ENCODE measurements at places on chromosomes 11 and 22.

GRCh38 chr11:47408598-47409439, 429 bp downstream of the SLC39A13 start:
- DNase-seq, result no peak

- no peak for DNase-seq
These were observed 69.0 kb downstream of the LARGE1 start for GRCh38 chr22:33851240-33851639.

GRCh38 chr11:130145311-130145812, 14.2 kb upstream of the ST14 start:
- no peak for DNase-seq

GRCh38 chr11:124646148-124646547, 23.5 kb downstream of the TBRG1 start:
- no peak for DNase-seq

GRCh38 chr11:20671856-20672546, 2.6 kb downstream of the NELL1 start:
- no peak for DNase-seq

DNA sequence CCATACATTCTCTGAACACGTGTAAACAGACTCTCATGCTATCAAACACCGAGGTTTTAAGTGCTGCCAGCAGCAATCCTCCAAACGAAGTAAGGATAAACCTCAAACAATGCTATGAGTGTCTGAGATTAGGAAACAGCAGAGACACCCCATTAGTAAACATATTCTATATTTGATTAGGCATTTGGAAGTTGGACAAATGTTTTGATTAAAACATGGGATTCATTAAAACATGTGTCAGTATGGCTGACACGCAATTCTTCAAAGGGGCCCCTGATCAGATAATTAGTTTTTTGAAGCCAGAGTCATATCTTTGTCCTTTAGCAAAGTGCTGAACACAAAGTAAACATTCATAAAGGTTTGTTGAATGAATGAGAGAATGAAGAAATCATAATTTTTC, 33.2 kb upstream of the BLID start:
- DNase-seq, result no peak

DNA sequence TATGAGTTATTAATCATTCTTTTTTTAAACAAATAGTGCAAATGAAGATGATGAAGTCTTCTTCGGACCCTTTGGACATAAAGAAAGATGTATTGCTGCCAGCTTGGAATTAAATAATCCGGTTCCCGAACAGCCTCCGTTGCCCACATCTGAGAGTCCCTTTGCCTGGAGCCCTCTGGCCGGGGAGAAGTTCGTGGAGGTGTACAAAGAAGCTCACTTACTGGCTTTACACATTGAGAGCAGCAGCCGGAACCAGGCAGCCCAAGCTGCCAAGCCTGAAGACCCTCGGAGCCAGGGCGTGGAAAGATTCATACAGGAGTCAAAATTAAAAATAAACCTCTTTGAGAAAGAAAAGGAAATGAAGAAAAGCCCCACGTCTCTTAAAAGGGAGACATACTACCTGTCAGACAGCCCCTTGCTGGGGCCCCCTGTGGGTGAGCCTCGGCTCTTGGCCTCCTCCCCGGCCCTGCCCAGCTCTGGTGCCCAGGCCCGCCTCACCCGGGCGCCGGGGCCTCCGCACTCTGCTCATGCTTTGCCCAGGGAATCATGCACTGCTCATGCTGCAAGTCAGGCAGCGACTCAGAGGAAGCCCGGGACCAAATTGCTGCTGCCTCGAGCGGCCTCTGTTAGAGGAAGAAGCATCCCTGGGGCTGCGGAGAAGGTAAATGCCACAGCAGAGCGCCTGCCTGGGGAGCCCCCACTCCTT, 11.8 kb downstream of the GTSE1 start:
- no peak for DNase-seq

DNA sequence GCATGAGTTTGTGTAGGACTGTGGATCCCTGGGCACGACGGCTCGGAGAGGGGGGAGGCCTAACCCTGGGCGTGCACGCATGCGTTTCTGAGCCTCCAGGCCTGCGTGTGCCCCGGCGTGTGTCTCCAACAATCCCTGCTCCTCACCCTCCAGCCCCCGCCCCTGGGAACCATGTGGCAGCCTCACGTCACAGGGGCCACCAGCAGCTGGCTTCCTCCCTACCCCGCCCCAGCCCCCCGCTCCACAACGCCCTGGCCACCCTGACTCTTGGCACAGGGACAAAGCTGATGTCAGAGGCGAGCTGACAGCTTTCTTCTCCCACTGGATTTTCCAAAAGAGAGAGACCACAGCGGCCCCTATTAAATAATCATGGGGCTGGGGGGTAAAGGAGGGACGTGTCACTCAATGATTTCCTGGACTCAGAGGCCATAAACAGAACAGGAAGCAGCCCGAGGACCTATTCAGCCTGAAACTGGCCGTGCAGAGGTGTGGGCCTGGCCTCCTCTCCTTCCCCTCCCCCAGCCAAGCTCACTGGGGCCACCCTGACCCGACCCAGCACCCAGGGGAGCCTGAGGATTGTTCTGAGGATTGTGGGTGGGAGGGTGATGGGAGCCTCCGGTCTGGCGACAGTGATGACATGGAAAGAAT, 6.8 kb upstream of the LIF start:
- DNase-seq, result peak; percentile 46

DNA sequence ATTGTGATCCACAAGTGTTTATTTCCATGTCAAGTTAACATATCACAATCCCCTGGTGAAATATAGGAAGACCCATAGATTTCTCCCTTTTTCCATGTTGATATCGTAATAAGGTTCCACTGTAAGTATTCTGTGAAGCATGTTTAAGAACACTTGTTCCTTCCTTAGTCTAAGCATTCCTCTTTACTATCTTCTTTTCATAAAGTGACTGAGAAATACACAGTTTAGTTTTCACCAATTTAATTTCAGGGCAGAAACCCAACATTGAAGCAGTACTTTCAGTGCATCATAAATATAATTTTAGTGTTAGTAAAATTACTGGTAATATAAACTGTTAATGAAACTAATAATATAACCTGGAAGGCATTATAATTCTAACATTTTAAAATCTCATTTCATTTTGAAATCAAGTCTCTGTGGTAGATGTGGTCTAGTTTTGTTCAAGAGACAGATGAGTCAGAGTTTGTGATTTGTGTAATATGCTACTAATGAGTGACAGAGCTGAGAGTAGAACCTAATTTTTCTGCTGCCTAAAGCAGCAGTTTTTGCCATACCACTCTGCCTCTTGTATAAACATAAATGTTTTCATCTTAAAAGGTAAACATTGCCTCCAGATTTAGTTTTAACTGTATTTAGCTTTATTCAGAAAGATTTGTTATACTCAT, 79.4 kb downstream of the ATM start:
- no peak for DNase-seq

DNA sequence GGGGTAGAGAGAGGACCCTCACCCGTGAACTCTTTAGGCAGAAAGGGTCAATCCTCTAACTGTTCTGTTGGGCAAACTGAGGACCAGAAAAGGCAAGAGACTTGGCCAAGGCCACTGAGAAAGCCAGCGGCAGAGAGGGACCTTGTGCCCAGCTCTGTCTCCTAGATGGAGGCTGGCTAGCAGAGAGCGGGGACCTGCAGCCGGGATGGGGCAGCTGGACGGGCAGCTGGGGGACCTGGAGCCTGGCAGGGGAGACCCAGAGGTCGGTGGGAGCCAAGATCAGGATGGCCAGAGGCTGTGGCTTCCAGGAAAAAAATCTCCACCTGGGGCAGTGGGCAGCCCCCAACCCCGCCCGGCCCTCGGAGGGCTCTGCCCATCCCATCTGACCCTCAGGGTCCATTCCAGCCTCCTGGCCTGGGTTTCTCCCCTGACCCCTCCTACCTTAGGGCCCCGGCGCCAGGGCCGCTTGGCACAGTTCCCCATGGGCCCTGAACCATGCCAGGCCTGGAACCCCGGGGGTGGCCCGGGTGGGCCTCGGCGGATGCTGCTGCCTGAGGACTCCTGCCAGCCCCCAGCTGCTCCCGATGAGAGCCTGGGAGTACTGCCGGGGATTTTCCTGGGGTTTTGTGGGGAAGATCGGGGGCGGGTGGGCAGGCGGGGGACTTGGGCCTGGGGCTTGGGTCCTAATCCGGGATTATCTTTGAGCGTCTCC, at the start of gene CABP2:
Gene CABP2, minus strand, starts transcription at position 603 of the 712 bp plus-strand sequence. Its CDS starts 120 bp downstream, at position 483.
- no peak for DNase-seq

GRCh38 chr11:75797792-75798191, 17.2 kb upstream of the UVRAG start:
- no peak for DNase-seq

- no peak for DNase-seq
These were observed 170.8 kb upstream of the CADM1 start for GRCh38 chr11:115674937-115675544.

DNA sequence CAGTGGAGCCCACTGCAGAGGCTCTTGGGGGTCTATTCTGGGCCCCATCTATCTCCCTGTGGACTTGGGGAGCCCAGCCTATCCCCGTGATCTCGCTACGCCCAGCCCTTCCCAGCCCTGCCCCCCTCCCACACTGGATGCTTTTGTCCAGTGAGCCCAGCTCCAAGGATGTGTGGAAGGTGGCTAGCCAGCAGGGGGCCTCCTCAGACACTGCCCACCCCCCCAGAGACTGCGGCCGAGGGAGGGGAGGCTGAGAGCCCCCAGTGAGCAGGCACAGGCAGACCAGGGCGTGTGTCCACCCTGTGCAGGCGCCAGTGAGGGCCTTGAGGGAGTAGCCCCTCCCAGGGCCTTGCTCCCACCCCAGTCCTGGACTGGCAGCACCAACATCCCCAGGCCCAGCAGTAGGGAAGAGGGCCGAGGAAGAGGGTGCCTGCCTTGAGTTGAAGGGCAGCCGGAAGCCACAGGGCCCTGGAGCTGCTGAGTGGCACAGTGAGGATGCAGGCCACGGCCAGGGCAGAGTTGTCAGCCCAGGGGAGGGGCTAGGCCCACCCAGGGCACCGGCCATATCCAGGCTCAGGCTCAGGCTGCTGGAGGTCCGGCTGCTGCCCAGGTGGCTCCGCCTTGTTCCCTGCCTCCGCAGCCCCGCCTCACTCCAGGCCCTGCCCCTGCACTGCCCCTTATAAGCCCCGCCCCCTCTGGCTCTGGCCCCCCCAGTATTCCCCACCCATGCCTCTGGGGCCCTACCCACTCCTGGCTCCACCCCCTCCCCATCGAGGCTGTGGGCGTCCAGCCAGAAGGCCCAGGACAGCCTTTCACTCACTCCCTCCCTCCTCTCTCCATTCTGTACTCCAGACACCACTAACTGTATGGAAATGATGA, 28.0 kb downstream of the MOB2 start:
- DNase-seq, result no peak

GRCh38 chr22:47796128-47796908, 1033.9 kb downstream of the TBC1D22A start:
- no peak for DNase-seq

DNA sequence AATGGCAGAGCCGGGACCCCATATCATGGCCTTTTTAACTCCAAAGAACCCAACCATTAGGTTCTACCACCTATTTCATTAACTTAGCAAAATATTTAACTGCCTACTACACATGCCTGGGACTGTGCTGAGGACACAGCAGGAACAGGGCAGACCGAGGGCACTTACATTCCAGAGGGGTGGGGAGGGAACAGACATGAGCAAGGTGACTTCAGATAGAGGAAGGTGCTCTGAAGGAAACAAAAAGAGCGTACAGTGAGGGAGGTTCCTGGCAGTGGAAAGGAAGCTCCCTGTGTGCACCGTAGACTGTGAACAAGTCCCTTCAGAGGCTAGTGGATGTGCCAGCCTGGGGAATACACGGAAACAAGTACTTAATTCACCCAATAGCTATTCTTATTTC, 82.8 kb downstream of the NAT10 start:
- DNase-seq, result no peak

DNA sequence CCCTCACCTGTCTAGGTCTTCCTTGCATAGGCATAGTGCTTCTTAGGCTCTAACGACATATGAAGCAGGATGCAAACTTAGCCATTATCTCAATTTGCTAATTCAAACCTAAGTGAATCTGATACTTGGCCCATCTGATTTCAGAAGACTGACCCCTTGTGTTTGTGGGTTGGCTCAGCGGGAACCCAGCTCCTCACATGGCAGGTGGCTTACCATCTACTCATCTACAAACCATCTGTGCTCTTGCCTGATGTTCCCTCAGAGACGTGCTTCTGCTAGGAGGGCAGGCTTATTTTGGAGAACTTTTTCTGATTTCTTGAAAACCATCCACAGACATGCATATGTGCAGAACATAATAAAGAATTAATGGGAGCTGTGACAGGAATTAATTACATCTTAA, 15.2 kb downstream of the ELMOD1 start:
- no peak for DNase-seq

DNA sequence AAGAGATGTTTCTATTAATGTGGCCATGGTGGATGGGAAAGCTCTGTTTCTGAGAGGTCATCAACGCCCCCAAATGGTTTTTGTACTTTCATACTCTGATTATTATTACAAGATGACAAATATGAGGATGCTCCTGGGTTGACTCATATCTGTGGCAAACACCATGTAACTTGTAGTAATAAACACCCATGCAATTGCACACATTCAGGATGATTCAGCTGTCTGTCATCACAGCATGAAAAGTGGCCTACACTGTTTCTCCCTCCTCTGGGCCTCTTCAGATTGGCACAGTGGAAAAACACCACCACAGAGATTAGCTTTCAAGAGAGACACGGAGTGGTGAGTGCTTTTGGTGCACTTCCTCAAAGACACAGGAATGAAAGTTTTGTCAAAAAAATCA, 85.4 kb downstream of the MTNR1B start:
- no peak for DNase-seq

- no peak for DNase-seq
These were observed 1529.8 kb downstream of the FAM181B start for GRCh38 chr11:81203876-81204275.

DNA sequence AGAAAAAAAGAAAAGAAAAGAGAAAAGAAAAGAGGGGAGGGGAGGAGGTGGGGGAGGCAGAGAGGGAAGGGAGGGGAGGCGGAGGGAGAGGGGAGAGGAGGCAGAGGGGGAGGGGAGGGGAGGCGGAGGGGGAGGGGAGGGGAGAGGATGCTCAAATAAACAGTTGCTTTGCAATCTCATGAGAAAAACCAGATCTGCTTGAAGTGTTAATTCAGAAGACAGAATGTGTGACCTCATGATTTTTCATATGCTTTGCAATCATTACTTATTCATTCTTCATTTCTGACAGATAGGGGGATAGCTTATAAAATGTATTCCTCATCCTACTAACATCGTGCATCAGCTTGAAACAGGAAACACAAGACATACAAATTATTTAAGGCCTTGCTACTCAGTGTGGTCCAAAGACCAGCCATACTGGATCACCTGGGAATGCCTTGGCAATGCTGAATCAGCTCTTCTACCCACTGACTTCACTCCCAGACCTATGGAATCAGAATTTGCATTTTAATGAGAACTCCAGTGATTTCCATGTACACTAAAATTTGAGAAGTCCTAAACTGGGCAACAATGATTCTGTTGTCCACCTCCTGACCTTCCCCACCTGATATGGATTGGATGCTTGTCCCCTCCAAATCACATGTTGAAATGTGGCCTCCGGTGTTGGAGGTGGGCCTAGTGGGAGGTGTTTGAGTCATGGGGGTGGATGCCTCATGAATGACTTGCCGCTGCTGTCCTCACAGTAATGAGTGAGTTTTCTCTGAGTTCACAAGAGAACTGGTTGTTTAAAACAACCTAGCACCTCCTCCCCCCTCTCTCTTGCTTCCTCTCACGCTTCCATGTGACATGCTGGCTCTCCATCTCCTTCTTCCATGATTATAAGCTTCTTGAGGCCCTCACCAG, 69.2 kb downstream of the CCDC34 start:
- no peak for DNase-seq

Data from caudate nucleus (tissue), 63 donors.